CD4-positive, CD25-positive, alpha-beta regulatory T cell (primary cell): ENCODE measurements at places on chromosomes 5 and 9. TPM values are rescaled to one million over a fixed set of nuclear protein-coding genes. Genes with fewer than 3 reads are reported as not detected.

The FAM169A gene
- total RNA-seq, result 7.4 TPM

The SGCD gene
- not detected for total RNA-seq

DNA sequence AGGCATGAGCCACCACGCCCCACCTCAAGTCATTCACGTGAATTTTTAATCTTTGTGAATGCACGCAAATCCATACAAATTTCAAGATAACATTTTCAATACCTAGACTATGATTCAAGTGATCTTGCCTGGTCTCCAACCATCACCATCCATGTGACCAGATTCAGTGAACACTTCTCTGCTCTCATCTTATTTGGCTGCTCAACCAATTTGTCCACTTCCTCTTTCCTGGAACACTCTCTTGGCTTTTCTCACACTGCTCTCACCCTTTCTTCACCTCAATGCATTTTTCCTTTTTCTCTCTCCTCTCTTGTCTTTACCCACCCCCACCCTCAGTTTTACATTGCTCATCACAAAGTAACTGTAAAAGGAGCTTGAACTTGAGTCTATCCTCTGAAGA, 354.7 kb upstream of the KIF2A start:
- no peak overlapping the region for H3K4me3 ChIP-seq
- H3K36me3 ChIP-seq, result no peaks in the 10 kb centered on the region
- H3K27me3 ChIP-seq, result no peaks in the 10 kb centered on the region
- no peak overlapping the region for H3K27ac ChIP-seq

DNA sequence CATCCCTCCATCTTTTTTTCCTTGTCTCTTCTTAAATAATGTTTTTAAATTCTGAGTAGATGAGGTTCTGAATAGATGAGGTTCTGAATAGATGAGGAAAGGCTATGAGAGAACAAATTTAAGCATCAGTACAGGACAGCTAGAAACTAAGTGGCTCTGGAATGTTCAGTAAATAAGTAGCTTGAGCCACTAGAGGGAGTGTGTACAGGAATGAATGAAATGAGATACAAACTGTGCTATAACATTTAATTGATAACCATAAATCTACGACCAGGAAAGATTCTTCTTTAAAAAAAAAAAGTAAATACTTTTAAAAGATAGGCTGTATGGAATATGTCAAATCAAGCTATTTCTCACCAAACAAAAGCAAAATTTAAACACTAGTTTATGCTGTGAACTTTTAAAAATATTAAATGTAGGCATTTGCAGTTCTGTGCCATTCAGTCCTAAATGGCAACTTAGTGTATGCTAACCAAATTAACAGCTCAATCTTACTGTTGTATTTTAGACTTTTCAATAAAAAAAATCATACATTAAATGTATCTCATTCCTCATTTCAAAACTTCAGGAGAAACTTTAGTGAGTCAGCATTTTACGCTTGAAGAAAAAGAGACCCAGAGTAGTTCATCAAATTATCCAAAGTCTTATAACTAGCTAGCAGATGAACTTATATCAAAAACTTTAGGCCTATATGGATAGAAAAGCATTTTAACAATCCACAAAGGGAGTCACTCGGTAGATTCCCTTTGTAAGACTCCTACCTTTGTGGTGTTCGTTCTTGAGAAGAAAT, 70.4 kb upstream of the SNX2 start:
- no peaks in the 10 kb centered on the region for H3K36me3 ChIP-seq
- no peak overlapping the region for H3K27ac ChIP-seq
- H3K4me3 ChIP-seq, result no peak overlapping the region
